Activated T-cell treated with anti-CD3 and anti-CD28 coated beads for 1 hour (primary cell): ENCODE measurements at places on chromosomes 13 and 19.

- DNase-seq: no peak
Observed at GRCh38 chr19:32676186-32676894, 692 bp downstream of the RGS9BP start.

- DNase-seq: no peak
Observed at GRCh38 chr13:44903574-44903985, 85.7 kb downstream of the NUFIP1 start.

- DNase-seq: no peak
Observed at GRCh38 chr19:7916103-7916954, 1.7 kb downstream of the TGFBR3L start.

DNA sequence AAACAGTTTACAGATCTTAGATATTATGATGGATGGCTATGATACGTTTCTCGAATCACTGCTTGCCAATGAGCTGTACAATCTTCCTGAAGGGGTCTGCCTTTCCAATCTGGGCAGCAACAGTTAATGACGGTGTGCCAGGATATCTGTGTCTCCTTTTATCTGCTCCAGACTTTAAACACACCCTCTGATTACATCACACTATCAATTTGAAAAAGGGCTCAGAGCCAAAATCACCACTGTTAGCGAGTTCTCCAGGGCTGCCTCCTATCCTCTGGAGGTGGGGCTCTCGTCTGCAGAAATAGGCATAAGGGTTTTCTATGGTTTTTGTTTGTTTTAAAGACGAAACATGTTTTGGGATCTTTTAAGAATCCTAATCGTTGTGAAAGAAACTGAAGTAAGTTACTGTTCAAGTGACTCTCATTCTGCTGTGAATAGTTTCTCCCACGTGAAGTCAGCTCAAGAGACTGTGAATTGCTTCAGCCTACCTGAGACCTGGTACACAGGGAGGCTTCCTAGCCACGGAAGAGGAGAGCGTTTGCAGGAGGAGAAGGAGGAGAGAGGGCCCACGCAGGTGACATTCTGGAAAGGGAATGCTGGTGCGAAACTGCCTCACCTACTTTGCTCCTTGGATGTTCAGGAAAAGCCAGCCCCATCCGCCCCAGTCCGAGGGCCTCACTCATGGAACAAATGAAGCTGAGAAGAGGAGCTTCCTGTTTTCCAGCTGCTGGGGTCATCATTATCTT lies 15.2 kb upstream of the GJA3 start:
- no peak for DNase-seq

- no peak for DNase-seq
Observed at GRCh38 chr13:95354156-95354555, 52.9 kb upstream of the ABCC4 start.

DNA sequence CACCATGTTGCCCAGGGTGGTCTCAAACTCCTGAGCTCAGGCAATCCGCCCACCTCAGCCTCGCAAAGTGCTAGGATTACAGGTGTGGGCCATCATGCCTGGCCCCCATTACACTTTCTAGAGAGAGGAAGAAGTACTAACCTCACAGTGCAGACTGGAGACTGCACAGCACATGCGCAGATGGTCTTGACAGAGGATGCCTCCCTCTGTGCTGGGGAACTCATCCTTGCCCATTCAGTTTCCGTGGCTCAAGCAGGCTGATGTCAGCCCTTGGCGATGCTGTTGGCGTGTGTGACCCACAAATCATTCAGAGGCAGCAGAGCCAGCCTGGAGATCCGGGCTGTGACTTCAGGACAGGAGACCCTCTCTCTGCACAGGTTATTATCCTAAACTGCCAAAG lies 14.6 kb upstream of the FFAR2 start:
- DNase-seq: no peak

- DNase-seq: no peak
Observed at GRCh38 chr19:53193535-53194222, 521 bp upstream of the ZNF665 start.

GRCh38 chr13:103523858-103524257 lies 457.6 kb upstream of the SLC10A2 start:
- no peak for DNase-seq

GRCh38 chr13:32585550-32586079 lies 637 bp upstream of the PDS5B start:
- DNase-seq: no peak

GRCh38 chr19:15640294-15640903 lies at the start of gene CYP4F3:
TSS of gene CYP4F3 (plus strand) at chr19:15640897. CDS start at chr19:15641416, 519 bp downstream.
- DNase-seq: no peak

DNA sequence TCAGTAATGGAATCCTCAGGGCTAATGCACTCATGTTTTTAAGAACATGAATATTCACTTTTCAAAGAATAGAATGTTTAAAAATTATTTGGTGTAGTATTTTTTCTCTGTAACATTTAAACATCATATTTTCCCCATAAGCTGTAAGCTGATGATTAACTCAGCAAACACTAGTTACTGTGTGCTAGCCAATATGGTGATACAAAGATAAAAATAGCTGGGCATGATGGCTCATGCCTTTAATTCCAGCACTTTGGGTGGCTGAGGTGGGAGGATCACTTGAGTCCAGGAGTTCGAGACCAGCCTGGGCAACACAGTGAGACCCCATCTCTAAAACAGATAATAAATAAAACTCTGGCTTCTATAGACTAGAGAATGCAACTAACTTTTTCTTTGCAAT lies 13.2 kb downstream of the RNF17 start:
- DNase-seq: no peak

- no peak for DNase-seq
Observed at GRCh38 chr19:19335408-19336158, 15.0 kb downstream of the MAU2 start.

DNA sequence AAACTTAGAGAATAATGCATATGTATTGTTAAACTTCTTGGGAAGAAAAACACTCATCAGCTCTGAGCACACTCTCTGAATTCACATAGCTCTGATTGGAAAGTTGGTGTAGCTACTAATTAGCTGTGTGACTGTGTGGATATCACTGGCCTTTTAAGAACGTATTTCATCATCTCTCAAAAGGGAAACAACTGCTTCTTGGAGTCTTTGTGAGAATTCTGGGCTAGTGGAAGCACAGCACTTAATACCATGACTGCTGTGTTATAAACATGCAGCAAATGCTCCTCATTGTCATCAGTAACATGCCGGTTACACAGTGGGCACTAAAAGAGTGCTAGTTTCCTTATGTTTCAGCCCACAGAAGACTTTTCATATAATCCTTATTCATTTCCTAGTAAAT lies 220.9 kb upstream of the CSNK1A1L start:
- DNase-seq: no peak
